NCI-H1417 treated with DMSO at 0.1 percent for 48 hours (cell line): ENCODE measurements at places on chromosomes 13 and 19.
A peak's percentile ranks its signal among the peaks of the same experiment; 100 is the strongest.

DNA sequence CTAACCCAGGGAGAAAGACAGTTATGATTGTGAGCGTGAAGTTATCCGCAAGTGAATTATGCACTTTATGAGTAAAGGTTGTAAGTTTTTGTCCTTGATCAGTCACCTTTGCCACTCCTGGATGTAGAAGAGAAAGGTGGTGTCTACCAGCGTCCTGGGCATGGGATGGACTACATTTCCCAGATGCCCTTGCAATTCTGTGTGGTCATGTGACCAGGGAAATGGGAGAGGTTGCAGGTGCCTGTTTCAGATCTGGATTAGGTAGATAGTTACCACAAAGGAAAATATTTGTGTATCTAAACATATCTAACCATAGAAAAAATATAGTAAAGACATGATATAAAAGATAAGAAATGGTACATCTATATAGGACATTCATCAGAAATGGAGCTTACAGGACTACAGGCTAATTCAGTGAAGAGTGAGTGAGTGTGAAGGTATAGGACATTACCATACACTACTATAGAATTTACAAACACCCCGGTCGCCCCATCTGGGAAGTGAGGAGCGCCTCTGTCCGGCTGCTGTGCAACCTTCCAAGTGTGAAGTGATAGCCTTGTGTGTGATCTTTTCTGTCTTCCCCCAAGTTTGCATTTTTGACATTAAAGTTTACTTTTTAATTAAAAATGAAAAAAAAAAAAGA, 51.6 kb upstream of the CACNA1A start:
- no peak for DNase-seq

DNA sequence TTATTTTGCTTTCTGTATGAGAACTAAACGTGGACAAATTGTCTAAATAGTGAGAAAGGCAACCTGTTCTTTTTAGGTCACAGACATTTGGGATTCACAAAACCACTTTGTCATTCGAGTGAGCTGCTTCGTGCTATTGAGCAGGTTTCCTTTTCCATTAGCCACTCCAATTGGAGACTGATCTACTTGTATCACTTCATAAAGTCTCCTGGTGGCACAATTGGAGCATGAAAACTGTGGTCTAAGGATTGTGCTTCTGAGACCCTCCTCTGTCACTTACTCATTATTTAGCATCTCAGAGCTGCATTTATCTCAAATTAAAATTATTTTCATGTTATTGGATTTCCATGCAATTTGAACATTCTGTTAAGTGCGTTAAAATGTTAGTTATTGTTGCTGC, 397.7 kb downstream of the TDRD3 start:
- no peak for DNase-seq

GRCh38 chr13:85806553-85807175, 7.4 kb upstream of the SLITRK6 start:
- DNase-seq = peak; percentile 74

- no peak for DNase-seq
Observed at GRCh38 chr19:47283405-47284059, 8.8 kb downstream of the INAFM1 start.

DNA sequence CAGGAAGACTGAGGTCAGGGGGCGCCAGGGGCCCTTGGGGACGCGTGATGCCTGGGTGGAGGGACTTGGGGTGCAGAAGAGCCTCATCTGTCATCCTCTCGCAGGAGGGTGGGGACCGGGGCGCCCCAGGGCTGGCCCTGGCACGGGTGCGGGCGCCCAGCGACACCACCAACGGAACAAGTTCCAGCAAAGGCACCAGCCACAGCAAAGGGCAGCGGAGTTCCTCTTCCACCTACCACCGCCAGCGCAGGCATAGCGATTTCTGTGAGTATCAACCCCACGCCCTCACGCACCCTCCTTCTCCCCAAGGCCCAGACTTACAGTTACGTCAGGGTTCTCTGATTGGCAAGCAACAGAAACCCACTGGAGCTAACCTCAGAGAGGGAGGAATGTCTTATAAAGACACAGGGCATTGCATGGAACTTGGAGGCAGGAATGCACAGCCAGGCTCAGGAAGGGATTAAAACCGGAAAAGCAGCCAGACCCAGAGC, 29.4 kb downstream of the MARK4 start:
- no peak for DNase-seq

DNA sequence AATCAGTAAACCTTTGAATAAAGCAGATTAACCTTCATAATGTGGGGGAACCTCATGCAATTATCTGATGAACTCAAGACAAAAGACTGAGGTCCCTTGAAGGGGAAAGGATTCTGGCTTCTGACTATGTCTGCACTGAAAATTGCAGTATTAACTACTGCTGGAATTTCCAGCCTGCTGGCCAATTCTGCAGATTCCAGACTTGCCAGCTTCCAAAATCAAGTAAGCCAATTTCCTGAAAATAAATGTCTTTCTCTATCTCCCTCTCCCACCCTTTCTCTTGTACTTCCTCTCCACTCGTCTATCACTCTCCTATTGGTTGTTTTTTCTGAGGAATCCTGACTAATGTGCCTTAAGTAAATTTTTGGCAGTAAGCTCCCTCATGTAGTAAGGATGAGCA, 1479.9 kb upstream of the PRR20A start:
- DNase-seq = no peak

DNA sequence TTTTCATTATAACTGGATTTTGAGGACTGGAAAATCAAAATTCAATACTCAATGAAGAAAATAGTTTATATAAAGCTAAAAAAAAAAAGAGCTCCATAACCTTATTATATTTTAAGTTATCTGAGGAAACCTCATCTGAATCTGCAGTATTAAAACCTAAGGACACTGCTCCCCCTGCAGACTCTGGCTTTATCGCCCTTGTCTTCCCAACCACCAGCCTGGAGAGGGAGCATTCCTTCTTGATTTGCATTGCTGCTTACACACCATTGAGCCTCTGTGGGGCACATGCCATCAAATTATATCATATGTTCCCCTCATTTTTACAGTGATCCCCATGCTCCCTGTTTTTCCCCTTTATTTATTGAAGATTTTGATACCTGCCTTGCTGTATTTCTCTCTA, 871.4 kb upstream of the GPC6 start:
- no peak for DNase-seq

DNA sequence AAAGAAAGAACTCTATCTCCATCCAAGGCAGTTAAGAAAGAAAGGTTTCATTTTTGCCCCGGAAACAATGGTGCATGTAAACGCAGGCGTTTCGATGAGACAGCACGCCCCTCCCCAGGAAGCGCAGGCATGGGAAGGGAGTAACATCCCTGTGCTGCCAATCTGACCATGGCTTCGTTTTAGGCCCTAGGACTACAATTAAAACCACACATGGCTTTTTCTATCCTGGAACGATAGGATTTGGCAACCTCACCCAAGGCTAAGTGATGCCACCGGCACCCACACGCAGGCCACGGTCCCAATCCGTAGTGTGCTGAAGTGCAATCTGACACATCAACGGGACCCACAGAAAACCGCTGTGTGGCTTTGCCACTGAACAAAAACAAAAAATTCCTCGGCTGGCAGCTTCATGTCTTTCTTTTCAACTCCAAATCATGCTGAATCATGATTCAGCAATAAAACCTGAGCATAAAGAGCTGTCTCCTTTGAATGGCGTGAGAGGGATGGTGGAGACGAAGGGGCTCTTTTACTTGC, 24.2 kb downstream of the RANBP3 start:
- no peak for DNase-seq

GRCh38 chr19:19487950-19488874, 27.1 kb downstream of the TSSK6 start:
- no peak for DNase-seq

DNA sequence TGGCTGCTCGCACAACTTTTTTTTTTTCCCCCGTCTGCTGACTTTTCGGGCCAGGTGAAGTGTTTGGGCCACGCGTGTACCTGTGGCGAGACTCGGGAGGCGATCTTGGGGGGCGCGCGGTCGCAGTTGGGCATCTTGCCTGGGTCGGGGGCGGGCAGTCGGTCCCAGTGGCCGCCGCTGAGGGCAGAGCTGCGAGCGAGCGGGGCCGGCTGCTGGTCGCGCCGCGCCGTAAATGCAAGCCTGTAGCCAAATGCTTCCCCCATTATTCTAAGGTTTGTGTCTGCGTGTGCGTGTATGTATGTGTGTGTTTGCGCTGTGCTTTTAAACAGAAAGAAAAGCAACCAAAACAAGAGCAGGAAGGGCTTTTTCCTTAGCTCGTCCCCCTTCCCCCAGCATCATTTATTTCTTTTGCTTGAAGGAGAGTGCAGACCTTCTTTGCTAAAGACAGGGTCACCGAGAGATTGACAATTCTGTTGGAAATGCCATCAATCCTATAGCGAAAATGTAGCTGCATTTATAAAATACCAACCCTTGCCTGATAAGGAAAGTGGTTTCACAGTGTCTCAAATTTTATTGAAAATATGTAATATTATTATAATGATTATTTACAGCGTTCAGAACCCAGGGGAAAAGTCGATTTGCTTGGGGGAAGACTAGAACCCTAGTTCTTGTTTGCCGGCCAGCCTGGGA, 143.2 kb upstream of the ZNF536 start:
- DNase-seq = no peak

GRCh38 chr13:76505437-76505836, 380.8 kb downstream of the KCTD12 start:
- DNase-seq = no peak

DNA sequence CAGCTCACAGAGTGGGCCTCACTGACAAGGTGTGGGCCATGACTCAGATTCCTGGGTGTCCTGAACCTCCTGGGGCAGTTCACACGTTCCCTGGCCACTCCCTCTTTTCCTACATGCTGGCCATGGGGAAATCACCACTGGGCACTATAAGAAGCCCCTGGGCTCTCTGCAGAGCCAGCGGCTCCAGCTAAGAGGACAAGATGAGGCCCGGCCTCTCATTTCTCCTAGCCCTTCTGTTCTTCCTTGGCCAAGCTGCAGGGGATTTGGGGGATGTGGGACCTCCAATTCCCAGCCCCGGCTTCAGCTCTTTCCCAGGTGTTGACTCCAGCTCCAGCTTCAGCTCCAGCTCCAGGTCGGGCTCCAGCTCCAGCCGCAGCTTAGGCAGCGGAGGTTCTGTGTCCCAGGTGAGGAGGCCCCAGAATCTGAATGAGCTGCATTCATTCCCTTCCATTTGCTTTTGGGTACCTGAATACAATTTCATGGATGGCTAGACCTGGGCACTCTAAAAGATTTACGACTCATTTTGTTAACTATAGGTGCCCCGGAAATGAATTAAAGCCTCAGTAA, at the start of gene OLFM4:
TSS of gene OLFM4 (plus strand) at position 177 of the 567 bp plus-strand sequence. CDS start at position 201, 24 bp downstream.
- no peak for DNase-seq

DNA sequence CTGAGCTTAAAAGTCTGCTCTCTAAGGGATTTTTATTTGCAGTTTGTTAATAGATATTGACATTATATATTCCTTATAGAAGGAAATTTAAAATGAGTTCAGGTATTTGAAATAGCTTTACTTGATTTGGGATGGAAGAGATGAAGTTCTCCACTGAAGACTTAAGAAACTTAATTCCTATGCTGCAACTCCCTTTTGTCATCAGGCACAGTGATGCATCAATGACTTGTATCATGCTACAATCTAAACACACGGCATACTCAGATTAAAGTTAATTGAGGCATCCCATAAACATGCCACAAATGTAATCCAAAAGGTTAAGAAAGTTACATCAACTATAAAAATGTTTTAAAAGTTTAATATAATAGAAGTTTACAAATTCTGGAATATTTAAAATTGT, 109.0 kb downstream of the STARD13 start:
- no peak for DNase-seq

- DNase-seq = no peak
Observed at GRCh38 chr13:31207661-31208552, 8.1 kb downstream of the B3GLCT start.

DNA sequence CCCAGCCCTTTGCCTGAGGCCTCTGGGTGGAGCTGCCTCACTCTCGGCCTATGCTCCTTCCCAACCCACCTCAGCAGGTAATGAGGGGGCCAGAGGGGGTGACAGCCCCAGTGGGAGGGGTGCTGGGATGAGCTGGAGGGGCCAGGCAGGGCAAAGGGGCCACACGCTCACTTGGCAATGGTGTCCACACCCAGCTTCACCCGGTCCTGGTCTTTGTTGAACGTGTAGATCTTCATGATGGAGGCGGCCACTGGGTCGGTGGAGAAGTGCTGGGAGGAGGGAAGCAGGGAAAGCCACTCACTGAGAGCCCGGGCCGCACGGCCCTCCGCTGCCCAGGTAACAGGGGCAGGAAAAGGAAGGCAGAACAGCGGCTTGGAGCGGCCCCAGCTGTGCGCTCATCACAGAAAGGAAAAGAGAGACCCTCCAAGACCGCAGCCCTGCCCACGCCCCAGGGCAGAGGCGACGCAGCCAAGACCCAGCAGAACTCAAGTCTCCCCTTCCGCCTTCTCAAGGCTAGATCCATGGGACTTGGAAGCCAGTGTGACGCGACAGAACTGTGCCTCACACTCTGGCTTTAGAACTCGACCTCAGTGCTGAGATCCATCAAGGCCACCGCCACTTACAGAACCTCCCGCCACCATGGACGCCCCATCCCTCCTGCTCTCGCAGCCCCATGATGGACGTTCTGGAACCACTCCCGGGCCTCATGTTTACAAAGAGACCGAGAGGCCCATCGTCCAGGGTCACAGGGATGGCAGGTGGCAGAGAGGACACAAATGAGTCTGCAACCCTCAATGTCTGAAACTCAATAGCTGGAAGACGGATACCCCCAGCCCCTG, 9.2 kb downstream of the UBXN6 start:
- DNase-seq = no peak

- no peak for DNase-seq
Observed at GRCh38 chr13:110237875-110238817, 68.8 kb downstream of the COL4A1 start.

GRCh38 chr13:93635616-93636032, 409.0 kb downstream of the GPC6 start:
- DNase-seq = no peak

DNA sequence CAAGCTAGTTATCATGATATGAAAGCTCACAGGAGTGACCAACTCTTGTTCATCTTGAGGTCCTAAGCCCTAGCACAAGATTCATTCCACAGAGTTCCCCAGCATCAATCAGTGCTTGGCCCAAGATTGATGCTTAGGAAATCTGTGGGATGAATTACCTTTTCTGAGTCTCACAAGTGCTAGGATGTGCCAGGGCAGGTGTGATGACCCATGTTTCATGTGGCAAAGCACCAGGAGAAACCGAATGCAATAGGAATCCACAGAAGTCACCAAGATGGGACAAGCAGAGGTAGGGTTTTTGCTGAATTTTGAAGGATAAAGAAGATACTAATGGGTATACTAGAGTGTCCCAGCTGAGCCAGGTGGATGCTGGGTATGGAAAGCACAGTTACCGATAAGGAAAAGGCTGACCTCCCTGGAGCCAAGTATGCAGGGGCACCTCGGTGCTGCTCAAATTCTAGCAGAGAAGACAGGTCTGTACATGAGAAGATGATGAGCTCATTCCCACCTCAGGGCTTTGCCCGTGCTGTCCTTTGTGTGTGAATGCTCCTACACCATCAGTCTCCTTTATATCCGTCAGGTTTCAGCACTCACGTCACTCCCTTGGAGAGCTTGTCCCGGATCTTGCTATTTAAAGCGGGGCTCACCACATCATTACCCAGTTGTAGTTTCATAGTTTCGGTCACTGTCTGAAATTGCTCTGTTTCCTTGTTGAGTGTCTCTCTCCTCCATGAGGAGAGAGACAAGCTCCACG, 168.9 kb upstream of the TSC22D1 start:
- DNase-seq = no peak
